ENCODE measurements at places on chromosomes 7 and 10.
A peak's percentile ranks its signal among the peaks of the same experiment; 100 is the strongest.

DNA sequence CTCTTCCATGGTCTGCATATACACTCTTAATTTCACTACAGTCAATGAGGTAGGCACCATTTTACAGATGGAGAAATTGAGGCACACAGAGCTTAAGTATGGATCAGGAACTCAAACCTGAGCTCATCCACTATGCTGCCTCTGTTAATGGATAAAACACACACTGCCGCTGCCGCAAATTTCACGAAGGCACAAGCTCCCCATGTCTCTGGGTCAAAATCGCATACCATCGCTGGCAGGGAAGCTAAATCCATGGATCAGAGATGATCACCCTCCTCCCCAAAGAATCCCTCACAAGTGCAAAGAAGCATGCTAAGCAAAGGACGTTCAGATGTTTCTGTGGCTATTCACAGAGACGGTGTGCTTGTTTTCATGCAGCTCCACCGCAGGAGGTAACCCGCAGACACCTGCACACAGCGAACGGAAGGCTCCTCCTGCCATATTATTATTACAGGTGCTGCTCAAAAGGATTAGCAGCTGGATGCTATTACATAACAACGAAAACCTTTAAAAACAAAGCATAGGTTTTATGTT lies 109.3 kb downstream of the UBE2H start:
- DNase-seq = no peak

- peak; percentile 68 for DNase-seq
Observed at GRCh38 chr10:11684717-11685645, 57.2 kb upstream of the ECHDC3 start.

DNA sequence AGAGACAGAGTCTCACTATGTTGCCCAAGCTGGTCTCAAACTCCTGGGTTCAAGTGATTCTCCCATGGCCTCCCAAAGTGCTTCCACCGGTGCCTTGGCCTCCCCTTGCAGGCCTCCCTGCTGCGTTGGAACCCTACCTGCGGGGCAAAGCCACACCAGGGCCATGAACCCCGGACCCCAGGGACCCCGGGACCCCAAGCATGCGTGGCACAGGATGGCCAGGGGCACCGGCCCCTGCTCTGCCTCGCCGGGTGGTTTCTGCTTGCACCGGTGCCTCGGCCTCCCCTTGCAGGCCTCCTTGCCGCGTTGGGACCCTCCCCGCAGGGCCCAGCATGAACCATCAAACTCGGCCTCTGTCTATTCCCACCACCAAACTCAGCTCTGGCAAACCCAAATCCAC lies 301.0 kb upstream of the NPVF start:
- DNase-seq = no peak

DNA sequence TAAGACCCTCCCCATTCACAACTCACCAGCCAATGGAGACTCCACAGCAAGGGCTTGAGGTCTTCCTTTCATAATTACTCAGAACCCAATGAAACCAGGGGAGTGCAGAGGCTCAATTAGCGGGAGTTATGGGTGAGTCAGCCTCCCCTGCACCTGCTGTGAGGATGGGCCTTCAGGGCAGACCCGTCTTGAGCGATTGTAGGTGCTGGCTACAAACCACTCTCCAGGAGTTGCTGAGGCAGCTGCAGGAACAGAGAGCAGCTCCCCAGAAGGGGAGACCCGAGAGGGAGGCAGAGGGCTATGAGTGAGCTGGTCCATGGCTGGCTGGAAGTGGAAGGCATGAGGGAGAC lies 58.5 kb upstream of the SORCS3 start:
- DNase-seq = no peak

GRCh38 chr10:6877722-6878392 lies 297.8 kb upstream of the PRKCQ start:
- peak; percentile 27 for DNase-seq

DNA sequence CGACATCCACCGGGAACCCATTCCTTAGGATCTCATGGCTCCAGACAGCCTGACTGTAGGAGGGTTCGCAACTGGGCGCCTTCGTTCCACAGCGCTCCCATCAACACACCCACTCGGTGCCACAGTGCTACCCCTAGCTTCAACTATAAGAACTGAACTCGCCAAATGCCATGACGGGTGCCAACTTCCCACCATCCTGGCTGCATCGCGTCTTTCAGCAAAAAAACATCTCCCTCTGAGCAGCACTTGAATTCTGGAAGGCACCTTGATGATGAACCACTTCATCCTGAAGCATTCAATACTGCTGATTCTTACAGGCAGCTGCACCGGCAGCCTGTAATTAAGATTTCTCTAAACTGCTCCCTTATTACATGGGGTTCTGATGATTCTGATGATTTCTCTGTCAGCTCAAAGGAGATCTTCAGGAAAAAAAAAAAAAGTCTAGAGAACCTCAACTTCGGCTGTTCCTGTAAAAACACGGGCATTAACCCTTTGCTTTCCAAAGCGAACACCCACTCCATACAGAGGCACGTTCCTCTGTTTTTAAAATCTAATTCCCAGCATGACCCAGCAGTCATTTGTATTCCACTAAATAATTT lies 1.3 kb downstream of the CYTH3 start:
- DNase-seq = peak; percentile 16

- DNase-seq = no peak
Observed at GRCh38 chr10:70619271-70620019, 16.9 kb upstream of the PRF1 start.

- no peak for DNase-seq
Observed at GRCh38 chr7:142754681-142755575, 5.7 kb downstream of the PRSS1 start.

- no peak for DNase-seq
Observed at GRCh38 chr10:25555865-25556264, 378.2 kb upstream of the MYO3A start.

DNA sequence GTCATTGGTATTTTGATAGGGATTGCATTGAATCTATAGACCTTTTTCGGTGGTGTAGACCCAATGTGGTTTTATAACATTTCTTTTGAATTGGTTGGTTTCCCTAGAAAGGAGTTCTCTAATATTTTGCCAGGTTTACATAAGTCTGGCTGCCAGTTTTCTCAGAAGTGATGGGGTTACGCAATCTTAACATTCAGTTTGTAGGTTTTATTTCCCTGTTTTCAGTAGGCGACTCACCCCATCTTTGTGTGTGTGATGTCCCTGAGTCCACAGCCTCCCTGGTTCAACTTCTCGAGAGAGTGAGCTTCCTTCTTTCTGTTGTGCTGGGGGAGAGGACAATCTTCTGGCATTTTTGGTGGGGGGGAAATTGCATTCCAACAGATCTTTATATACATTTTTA lies 9.6 kb upstream of the KIF5B start:
- no peak for DNase-seq

DNA sequence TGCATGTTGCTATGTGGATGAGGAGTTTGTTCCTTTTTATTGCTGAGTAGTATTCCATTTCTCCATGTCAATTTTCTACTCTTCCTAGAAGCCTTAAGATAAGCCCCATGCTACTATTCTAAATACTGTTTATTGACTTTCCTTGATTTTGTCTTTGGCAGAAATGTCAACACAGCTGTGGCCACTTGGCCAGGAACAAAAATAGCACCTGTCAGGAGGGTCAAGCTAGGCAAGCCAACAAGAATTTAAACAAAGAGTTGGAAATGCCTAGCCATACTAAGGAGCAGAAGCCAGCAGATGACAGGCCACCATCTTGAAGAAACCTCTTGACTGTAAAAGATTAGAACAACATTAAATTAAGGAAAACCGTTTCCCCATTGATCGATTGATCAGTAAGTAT lies 34.7 kb downstream of the JAZF1 start:
- no peak for DNase-seq

- no peak for DNase-seq
Observed at GRCh38 chr7:78232806-78233205, 434.2 kb downstream of the PHTF2 start.

DNA sequence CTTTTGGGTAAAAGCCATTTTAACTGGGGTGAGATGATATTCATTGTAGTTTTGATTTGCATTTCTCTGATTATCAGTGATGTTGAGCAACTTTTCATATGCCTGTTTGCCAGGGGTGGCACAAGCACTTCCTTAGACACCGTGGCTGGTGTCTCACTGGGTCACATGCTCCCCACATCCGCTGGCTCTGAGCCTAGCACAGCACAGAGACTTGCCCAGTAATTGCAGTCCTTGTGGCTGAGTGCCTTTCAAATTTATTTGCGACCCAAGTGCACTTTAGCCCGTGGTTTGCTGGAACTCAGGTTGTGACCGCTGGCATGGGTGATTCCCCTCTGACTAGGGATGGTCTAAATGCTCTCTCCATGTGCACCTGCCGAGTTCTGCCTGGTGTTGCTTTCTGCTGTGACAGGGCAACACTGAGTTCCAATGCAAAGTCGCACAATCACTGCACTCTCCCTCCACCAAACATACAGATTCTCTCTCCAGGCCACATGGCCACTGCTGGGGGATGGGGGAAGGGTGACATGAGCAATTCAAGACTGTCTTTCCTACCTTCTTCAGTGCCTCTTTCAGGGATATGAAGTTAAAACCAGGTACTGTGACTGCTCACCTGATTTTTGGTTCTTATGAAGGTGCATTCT lies 66.5 kb downstream of the ZNF277 start:
- DNase-seq = no peak

DNA sequence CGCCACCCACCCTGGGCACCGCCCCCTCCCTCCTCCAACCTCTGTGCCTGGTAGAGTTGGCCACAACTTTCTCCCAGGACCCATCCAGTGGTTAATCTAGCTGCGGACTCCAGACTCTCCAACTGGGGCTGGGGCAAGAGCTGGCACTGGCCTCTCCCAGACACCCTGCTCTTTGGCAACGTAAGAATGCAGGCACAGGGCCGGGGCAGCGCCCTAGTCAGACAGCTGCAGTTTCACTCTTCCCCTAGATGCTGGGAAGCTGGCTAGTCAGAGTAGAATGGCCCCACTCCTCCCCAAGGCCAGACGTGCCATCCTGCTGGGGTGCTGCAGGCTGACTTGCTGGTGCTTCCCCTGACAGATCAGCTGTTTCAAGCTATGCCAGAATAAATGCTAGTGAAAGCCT lies 22.1 kb downstream of the HSPA12A start:
- no peak for DNase-seq

- no peak for DNase-seq
Observed at GRCh38 chr7:101614939-101615302, 14.2 kb downstream of the MYL10 start.

GRCh38 chr7:14400271-14400670 lies 410.8 kb upstream of the ETV1 start:
- no peak for DNase-seq

GRCh38 chr10:115903207-115903606 lies 369.8 kb downstream of the GFRA1 start:
- no peak for DNase-seq

DNA sequence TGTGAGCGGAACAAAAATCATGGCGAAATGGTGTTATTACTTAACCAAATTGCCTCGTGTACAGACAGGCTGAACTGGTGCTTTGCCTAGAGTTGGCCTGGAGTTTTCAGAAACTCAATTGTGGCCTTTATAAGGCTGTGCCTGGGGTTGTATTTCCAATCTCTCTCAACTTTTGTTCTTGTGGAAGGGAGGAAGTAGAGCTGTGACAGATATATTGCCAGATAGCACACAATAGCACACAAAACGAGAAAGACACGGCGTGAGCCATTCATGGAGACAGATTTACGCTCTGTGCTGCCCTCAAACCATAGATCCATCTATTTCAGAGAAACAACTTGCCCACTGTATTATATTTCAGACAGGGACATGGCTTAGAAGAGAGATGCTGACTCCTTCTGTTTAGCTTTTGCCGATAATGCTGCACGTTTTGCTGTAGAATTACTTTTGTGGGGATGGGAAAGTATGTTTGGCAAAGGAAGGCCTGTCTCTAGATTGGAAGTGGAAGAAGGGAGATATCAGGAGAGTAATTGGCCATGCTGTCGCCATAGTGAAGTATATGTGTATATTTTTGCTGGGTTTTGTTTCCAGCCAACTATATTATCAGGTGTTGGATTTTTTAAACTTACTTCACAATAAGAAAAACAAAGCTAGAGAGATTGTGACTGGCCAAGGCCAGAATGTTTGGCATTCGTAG lies 80.4 kb downstream of the AUTS2 start:
- no peak for DNase-seq

DNA sequence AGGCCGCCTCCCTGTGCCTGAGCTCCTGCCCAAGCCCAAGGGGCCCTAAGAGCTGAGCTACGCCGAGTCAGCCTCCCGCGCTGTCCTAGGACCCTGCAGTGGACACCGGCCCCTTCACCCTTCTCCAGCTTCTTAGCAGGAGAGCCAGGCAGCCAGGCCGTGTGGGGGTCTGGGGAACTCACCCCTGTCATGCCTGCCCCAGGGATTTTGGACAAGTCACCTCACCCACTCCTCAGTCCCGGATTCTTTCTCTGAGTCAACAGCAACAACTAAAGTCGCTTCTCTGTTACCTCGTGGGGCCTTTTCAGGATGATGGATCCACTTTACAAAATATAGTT lies 79.3 kb downstream of the MKI67 start:
- no peak for DNase-seq

DNA sequence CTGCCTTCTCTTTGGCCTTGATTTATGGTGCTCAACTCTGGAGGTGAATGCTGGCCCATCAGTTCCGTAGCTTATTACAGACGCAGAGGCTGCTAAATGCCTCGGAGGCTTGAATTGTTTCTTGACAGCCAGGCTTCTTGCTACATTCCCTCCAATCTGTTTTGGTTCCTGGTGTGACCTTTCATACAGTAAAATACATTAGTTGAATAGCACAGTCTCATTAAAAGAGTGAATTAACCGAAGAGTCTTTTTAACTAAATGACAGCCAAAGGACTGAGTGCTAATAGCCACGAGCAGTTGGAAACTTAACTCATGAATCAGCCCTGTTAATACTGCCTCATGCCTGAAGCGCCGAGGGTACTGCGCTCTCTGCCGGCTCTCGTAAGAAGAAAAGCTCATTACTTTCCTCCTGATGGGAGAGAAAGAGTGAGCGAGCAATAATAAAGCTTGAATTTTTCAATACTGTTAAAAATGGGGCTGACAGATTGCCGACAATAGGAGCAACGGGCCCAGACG lies 236.4 kb upstream of the GPR26 start:
- DNase-seq = no peak

DNA sequence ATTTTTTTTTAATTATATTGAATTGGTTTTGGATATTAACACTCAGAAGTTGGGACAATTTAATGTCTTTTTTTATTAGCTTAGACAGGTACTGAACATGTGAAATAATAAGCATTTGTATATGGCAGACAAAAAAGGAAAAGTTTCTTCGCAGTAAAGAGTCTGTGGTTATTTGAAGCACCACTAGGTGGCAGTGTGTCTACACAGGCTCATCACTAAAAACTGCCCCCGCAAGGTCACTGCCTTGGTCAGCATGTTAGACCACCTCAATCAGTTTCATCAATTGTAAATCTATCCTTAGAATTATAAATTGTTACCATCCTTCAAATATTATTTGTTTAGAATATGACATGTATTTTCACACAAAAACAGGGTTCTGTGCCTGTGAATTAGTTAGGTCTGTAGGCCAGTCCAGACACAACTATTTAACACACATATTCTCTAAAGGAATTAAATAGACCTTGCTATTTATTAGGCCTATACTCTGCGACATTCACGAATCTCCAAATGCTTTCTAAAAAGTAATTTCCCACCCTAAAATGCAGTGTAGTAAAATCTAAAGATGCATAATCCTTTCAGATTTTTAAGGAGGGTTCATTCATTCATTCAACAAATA lies 17.0 kb downstream of the PNLIPRP3 start:
- no peak for DNase-seq

GRCh38 chr7:47039904-47040303 lies 542.0 kb downstream of the TNS3 start:
- no peak for DNase-seq

- DNase-seq = peak; percentile 73
Observed at GRCh38 chr7:82572195-82572880, 128.8 kb upstream of the CACNA2D1 start.

GRCh38 chr10:119650062-119650461 lies 1.1 kb upstream of the BAG3 start:
- DNase-seq = no peak
